ENCODE measurements at places on chromosomes 4 and X.

- DNase-seq: no peak
Measured at GRCh38 chr4:31146366-31146765, 426.2 kb downstream of the PCDH7 start.

DNA sequence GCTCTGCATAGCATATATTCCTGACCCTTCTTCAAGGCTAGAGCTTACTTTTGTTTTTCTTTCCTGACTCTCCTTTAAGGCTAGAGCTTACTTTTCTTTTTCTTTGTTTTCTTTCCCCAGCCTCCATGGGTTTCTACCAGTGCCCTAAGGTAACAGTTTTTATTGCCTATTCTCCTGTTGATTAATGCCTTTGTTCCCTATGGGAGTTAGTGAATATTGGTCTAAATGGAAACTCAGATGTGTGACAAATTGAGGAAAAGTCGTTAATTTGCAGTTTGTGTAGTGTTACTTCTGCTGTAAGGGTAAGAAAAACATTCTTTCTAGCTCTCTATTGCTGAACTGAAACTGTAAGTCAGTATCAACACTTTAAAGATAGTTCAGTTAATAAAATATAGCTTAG is 358.7 kb downstream of the IL15 start:
- DNase-seq: no peak

DNA sequence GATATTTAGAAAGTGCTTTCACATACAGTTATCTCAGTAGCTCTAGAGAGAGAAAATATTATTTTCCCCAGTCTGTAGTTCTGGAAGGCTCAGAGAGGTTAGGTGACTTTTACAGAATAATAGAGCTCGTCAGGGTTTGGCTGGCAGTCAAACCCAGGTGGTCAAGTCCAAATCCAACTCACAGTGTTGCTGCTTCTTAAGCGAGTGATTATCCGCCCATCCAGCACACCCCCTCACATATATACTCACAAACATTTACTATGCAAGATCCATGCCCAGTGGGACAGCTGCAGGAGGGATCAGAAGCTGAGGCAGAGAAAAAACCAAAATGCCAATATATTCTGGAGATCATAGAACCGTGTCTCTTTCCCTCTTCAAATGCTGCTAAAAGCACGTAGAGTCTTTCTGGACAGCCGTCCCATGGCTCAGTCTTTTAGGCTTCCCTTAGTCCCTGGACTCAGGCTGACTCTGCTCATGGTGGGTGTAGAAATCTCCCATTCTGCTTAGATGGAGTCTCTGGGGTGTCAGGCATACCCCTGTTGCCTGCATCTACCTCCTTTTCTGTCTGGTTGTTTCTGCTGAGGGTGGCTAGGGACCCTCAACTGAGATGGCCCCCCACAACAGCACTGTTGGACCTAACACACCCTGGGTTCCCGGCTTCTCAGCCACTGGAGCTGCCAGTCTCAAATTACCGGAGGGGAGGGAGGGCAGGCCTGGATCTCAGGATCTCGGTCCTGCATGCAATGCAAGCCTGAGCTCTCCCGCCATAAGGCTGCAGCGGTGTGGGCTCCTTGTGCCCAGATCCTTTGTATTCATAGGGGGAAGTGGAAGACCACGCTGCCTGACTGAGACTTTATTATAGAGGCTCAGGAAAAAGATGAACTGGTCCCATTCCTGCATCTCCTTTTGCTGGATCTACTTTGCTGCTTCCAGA is at the start of gene CHRNA9:
Gene CHRNA9, plus strand, starts transcription at position 743 of the 934 bp plus-strand sequence. Its CDS starts 135 bp downstream, at position 878.
- DNase-seq: no peak

- no peak for DNase-seq
Measured at GRCh38 chrX:7378406-7378805, 230.5 kb upstream of the PUDP start.

DNA sequence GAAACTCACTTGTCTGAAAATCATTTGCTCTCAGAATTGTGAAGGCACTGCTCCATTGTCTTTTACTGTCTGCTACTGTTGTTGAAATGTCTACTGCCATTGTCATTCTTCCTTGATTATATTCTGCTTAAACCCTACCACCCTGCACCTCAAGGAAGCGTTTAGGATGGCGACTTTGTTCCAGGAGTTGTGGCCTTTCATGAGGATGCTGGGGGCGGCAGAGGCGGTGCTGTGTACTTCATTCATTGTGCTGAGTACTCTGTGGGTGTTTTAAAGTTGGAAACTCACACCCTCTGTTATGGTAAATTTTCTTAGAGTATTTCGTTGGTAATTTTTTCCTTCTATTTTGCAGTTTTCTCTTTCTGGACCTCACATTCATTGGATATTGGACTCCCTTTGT is 258.9 kb downstream of the TENM3 start:
- no peak for DNase-seq

All from activated CD4-positive, alpha-beta T cell treated with anti-CD3 and anti-CD28 coated beads for 24 hours (primary cell).